IPS-NIHi11 (cell line): ENCODE measurements at places on chromosomes 16 and 17.

- peak; percentile 64 for DNase-seq
Measured at GRCh38 chr16:2919511-2920255, 8.0 kb downstream of the FLYWCH1 start.

DNA sequence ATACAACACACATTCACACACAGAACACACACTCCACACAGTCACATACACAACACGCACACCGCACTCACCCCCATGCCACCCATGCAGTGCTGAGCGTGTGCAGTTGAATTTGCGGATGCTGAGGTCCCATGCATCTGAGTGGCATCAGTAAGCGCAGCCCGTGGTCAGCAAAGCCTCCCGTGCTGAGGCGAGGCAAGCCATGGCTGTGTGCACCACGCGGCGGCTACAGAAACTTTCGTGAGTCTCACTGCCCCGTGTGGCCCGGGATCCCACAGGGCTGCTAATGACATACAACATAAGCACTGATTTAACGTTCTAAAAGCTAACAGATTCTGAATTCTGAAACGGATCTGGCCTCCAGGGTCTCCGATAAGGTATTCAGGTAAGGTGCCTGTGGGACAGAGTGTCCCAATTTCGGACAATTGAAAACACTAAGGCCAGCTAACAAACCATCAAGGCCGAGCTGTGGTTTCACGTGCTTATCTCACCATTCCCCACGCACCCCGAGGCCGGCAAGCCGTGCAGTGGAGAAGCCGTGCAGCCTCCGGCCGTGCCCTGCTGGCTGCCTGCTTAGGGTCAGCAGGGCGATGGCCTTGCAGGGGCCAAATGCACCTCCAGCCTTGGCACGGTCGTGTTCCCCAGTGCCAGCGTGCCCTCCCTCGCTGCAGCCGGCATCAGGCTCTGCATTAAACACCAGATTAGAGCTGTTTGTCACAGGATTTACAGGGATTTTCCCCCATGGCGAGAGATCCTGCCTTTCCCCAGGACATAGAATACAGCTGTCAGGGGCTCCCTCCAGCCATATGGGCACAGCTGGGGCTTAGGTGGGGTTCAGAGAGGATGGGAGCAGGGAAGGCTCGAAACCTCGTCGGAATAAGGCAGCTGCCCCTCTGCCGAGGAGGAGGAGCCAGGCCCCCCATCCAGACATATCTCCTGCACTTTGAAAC, 191.7 kb downstream of the C16orf95 start:
- no peak for DNase-seq

DNA sequence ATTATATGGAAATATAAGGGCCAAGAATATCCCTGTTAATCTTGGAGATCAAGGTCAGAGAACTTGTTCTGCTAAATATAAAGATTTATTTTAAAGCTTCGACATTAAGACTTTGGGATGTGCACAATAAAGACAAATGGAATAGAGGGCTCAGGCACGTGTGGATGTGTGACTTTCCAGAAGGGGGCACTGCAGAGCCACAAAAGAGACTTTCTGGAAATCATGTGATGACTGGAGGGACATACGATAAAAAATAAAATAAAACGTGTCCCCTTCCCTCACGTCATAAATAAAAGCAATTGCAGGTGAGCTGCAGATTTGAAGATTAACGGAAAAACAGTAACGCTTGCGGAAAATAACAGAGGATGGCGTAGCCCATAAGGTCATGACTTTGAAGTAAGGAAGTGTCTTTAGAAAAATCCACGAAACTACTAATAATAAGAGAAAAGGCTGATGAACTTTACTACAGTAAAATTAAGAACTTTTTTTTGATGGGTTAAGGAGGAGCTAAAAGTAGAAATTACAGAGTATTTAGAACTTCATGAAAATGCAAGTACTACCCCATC, 9.4 kb upstream of the ENGASE start:
- peak; percentile 63 for DNase-seq

DNA sequence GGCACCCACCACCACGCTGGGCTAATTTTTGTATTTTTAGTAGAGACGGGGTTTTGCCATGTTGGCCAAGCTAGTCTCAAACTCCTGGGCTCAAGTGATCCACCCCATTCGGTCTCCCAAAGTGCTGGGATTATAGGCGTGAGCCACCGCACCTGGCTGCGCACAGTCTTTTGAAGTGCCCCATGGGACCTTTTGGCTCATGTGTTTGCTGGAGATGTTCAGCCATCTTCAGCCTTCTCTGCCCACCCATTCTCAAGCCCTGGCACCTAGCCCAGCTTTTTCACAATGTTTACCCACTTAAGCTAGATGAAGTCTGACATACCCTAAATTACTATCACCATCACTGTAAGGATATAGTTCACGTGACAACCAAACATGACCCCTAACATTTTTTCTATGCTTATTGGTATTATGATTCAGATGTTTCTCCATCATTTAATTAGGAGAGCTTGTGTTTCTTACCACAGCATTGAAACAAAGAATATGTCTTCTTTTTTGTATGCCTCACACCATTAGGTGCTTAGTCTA, 32.3 kb downstream of the PECAM1 start:
- DNase-seq: no peak

DNA sequence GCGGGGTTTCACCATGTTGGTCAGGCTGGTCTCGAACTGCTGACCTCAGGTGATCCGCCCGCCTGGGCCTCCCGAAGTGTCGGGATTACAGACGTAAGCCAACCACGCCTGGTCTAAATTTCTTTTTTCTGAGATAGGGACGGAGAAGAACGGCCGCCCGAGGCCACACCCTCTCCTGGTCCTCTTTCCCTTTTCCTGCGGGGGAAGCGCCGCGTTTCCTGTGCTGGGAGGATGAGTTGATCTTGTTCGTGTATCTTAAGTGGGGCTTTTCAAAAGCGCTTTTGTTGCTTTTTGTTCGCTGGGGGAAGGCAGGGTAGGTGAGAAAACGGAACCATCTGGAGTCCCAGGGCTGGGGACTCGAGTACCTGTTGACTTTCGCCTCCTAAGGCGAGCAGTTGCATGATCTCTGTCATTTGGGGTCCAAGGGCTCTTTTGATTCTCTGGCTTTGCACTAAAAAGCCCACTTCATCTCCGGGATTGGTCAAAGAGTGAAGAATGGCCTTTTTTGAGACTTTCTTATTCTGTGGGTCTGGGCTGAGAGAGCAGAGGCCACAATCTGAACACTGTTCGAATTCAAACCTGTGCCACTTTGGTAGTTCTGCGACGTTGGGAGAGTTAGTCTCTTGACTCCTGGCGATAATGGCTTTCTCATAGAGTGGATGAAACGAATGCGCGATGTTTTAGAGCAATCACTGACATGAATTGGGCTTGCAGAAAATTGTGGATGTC, 1.3 kb downstream of the FUS start:
- no peak for DNase-seq

DNA sequence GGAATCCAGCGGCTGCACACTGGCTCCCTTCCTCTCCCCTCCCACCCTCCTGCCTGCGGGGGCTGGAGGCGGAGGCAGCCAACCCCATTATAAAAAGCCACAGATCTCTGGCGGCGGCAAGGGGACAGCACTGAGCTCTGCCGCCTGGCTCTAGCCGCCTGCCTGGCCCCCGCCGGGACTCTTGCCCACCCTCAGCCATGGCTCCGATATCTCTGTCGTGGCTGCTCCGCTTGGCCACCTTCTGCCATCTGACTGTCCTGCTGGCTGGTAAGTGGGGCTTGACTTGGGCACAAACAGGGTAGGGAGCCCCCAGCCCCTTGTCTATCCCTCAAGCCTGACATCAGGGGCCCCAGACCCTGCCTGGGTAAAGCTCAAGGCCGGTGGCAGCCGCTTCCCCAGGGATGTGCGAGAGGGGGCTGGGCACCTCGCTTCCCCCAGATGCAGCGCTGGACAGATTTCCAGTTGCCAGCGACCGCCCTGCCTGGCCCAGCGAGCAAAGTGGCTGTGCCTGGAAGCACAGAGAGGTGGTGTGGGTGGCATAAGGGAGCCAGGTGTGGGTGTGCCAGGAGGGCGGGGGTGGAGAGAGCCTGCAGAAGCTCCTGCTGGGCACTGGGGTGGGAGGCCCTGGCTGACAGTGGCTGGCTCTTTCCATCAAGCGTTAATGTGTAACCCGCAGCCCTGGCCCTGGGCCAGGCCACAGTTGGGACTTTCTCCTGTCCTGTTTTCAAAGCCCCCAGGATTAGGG, at the start of gene CX3CL1:
Gene CX3CL1 (plus strand): TSS at position 119 of the 745 bp plus-strand sequence. CDS start 79 bp downstream, at position 198.
- DNase-seq: peak; percentile 48

- no peak for DNase-seq
Measured at GRCh38 chr17:48198950-48199541, 91.5 kb downstream of the SNX11 start.

- no peak for DNase-seq
Measured at GRCh38 chr17:45357364-45357997, 40.7 kb upstream of the MAP3K14 start.

DNA sequence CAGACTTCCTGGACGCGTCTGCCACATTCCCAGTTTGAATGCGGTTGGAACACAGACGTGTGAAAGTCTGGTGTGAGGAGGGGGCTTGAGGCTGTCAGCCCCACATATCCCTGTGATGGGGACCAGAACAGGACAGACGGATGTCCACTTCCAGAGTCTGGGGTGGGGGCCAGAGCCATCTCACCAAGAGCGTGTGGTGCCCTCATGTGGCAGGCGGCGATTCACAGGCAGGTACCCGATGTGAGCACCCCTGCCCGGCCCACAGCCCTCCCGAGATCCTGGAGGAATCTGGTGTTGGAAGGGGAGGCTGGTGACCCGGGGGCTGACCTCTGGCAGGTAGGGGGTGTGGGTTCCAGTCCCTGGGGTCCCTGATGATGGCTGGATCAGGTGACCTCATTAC, 51.5 kb downstream of the ENGASE start:
- DNase-seq: peak; percentile 80
